ENCODE measurements at places on chromosomes 3 and 15. TPM values are rescaled to one million over a fixed set of nuclear protein-coding genes. Genes with fewer than 3 reads are reported as not detected.

CCR8 gene
- 1.2 TPM for total RNA-seq

NPTN gene
- 89.6 TPM for total RNA-seq

- H3K36me3 ChIP-seq = no peaks in the 10 kb centered on the region
- H3K27me3 ChIP-seq = peaks cover 10% of the 10 kb centered on the region
- DNase-seq = no peak
- peaks cover 54% of the 10 kb centered on the region for H3K4me1 ChIP-seq
- H3K27ac ChIP-seq = peak overlapping the region; percentile 15
Observed at GRCh38 chr3:197465197-197465995, 90.4 kb downstream of the BDH1 start.

GRCh38 chr15:48632651-48633050 lies 12.9 kb downstream of the FBN1 start:
- peaks cover 22% of the 10 kb centered on the region for H3K27me3 ChIP-seq
- no peak for DNase-seq
- H3K4me1 ChIP-seq = no peaks in the 10 kb centered on the region
- H3K36me3 ChIP-seq = peaks cover 5% of the 10 kb centered on the region

Data from type B pancreatic cell (in vitro differentiated cells).